ENCODE measurements at places on chromosomes 6 and 20. TPM values are rescaled to one million over a fixed set of nuclear protein-coding genes. Genes with fewer than 3 reads are reported as not detected.

- DNase-seq, result no peak
Observed at GRCh38 chr6:43159599-43159998, 11.5 kb upstream of the SRF start.

- DNase-seq, result no peak
Observed at GRCh38 chr6:29230666-29231065, 60.0 kb downstream of the OR2J2 start.

- DNase-seq, result no peak
Observed at GRCh38 chr6:125375821-125376220, 74.1 kb upstream of the HDDC2 start.

FANCE gene
- total RNA-seq, result 6.8 TPM

- DNase-seq, result no peak
Observed at GRCh38 chr20:1567392-1568162, 10.1 kb upstream of the SIRPD start.

LTA gene
- total RNA-seq, result not detected

DNA sequence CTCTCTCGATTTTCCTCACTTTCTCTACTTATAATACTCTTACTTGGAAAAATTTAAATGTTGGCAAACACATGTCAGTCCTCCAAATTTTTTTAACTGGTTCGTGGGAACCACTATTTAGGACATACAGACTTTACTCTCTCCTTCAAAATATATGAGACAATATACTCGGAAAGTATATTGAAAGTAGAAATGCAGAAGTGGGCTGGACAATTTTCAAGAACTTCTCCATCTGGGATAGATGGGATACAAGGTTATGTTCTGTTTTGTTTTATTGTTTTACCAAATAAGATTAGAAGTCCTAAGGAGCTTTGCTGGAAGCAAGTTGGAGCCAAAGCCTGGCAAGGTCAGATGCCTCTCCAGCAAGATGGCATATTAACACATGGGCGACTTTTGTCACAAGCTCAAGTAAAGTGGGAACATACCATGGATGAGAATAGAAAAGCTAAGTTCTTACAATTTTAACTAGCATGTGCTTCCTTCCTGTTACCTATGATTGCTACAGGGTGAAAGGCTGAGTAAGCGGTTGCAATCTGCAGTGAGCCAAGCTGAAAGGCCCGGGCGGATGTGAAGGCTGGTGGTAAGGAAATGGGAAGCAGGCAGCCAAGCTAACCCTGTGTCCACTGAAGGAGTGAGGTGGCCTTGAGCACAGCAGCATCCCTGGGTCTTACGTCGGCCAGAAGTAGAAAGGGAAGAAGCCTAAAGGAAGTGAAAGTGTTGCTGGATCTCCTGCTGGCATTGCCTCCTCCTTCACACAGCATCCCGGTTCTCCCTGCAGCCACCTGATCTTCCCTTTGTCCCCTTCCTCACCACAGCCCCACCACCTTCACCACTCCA, 7.1 kb downstream of the MAP3K5 start:
- no peak for DNase-seq

- no peak for DNase-seq
Observed at GRCh38 chr6:132698608-132699007, 15.2 kb downstream of the VNN1 start.

FAM162B gene
- total RNA-seq, result not detected

OR2J1 gene
- not detected for total RNA-seq

THBD gene
- 38.2 TPM for total RNA-seq

SUMO4 gene
- total RNA-seq, result 1.5 TPM

DNA sequence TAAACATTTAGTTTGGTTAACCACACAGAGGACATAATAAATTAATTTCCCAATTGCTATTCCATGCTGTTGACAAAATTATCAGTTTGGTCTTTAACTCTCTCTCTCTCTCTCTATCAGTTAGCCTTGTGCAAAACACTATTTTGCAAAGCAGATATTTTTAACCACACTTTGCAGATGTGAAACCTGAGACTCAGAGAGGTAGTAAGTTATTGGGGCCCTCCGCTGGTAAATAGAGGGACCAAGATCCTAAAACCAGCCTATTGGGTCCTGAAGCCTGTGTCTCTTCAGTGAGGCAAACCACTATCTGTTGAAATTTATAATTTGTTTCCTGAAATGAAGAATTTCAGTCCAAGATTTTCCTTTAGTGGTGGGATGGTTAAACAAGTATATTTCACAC, 231.0 kb downstream of the SOD2 start:
- DNase-seq, result no peak

HDDC2 gene
- total RNA-seq, result 46.4 TPM

TFAP2C gene
- 36.2 TPM for total RNA-seq

DNA sequence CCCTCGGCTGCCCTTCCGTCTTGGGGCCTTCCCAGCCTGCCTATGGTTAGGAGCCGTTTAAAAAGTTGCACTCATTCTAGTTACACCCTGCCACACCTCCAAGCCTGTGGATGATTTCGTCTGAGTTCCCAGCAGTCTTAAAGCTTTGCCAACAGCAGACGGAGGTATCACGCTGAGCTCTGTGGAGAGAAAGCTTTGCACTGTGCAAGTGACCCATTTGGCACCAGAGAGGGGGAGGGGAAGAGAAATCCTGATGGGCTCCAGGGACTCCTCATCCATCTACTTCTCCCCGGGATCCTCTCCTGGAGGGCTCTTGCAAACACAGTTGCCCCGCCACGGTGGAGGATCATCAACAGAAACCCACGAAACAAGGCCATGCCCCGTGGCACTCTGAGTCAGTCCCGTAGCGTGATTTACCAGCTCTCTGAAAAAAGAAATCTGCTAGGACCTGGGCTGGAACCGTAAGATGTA, 98.8 kb upstream of the CITED2 start:
- no peak for DNase-seq

PACRG gene
- 2.5 TPM for total RNA-seq

TNFRSF6B gene
- 0.79 TPM for total RNA-seq

FAM209A gene
- 0.55 TPM for total RNA-seq

DNA sequence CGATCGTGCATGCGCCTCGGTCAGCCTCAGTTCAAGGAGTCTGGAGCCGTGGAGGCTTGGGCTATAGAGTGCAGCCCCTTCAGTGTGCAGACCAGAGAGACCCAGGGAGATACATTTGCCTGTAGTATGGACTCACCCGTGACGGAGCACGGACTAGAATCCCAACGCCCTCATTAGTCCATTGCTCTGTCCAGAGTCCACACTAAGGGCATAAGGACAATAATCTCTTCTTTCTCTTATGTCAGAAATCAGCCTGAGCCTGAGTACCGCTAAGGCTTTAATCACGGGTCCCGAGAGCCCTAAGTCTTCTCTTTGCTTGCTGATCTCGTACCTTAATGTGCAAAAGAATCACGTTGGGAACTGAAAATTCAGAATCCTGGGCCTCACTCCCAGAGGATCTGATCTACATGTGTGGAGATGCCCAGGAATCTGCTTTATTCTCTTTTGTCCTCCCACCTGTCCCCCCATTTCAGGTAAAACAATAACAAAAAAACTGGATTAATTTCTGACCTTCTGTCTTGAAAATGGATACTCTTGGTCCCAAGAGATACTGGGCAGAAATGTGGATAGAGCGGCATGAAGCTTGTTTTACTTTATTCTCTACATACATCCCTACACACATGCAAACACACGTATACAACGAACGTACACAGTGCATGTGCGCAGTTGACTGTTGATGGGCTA, 671 bp downstream of the BPHL start:
- DNase-seq, result no peak

CTSZ gene
- total RNA-seq, result 101 TPM

- no peak for DNase-seq
Observed at GRCh38 chr6:154606457-154606856, 96.0 kb upstream of the CNKSR3 start.

HLA-E gene
- total RNA-seq, result 93.2 TPM

GRCh38 chr6:85010865-85011264, 246.5 kb upstream of the TBX18 start:
- no peak for DNase-seq
